HCT116 (cell line): ENCODE measurements at places on chromosomes 5 and 9.

DNA sequence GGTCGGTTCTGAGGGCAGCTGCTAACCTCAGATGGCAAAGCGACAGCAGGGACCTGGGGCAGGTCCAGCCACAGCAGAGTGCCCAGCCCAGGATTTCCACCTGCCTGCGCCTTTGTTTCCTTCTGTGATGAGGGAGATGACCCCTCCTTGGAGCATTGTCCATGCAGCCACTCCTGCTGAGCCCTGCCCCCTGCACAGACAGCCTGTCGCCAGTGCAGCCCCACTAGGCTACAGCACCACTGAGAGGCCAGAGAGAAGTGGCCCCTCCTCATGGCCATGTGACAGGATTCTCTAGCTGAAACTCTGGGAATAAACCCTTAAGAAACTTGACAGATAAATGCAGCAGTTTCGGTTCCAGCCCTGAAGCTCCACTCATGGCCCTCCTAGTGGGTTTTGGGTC is 10.5 kb upstream of the MRNIP start:
- DNase-seq, result no peak

- no peak for DNase-seq
These were observed 564.7 kb downstream of the CDH10 start for GRCh38 chr5:24080046-24080445.

DNA sequence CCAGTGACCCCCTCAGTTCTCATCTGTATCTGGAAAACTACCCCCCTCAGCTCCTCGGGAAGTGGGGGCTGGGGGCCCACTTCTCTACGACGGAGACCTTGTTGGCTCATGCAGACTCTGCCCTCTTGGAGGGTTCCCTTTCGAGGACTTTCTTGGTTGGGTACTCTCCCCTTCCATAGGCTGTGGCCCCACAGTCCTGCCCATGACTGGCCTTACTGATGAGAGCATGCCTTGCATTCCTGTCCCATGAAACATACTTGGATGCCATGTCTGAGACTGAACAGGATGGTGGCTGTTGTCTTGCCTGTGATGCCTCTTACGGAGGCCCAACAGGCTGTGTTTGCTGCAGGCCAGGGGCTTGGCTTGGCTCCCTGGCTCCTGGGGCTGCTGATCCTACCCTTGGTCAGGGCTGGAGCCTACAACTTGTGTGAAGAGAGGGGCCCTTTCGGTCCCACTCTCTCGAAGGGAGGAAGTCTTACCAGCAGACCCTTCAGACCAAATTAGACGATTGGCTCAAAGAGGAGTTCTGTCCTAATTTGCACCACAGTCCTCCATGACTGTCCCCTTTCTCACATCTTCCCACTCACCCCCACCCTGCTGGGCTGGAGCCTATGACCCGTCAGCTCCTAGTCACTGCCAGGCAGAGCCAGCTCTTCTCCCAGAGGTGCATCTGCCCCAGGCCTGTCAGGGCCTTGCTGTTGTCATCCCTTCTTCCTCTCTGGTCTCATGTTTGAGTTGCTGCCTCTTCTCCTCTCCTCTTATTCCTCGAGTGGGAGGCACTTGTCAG is 109.9 kb downstream of the CACNA1B start:
- DNase-seq, result no peak

DNA sequence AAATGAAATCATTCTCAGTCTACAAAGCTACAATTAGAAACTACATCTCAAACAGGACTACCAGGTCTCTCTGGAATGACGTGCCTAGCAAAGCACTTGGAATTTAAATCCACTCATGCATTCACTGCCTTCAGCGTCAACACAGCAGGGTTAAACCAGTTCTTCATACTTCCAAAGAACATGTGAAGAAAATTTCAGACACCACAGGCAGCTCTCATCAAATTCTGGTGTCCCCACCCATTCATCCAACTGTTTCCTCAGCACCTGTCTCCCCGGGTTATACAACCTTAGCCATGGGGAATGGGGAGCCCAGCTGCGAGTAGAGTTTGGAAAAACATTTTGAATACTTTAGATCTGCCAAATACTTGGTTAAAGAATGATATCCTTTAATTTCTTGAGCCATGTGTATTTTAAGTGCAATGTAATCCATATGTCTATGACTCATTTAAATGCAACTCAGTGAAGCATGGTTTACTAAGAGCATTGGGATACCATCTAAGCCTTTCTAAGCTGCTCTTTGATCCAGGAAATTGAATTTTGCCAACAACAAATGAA is 17.5 kb downstream of the ADAM19 start:
- DNase-seq, result no peak

DNA sequence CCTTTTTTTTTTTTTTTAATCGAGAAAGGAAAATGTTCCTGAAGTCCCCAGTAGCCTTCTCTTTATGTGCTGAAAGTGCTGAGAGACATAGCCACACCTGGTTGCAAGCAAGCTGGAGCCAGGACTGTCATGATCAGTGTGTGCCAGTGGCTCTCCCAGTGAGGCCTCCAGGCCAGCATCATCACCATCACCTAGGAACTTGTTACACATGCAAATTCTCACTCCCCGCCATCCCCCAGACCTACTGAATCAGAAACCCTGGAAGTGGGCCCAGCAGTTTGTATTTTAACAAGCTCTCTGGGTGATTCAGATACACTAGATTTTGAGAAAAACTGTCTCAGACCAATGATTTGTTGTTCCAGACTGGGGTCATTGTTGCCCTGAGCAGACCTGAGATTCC is 181.9 kb upstream of the GLRA1 start:
- DNase-seq, result no peak

DNA sequence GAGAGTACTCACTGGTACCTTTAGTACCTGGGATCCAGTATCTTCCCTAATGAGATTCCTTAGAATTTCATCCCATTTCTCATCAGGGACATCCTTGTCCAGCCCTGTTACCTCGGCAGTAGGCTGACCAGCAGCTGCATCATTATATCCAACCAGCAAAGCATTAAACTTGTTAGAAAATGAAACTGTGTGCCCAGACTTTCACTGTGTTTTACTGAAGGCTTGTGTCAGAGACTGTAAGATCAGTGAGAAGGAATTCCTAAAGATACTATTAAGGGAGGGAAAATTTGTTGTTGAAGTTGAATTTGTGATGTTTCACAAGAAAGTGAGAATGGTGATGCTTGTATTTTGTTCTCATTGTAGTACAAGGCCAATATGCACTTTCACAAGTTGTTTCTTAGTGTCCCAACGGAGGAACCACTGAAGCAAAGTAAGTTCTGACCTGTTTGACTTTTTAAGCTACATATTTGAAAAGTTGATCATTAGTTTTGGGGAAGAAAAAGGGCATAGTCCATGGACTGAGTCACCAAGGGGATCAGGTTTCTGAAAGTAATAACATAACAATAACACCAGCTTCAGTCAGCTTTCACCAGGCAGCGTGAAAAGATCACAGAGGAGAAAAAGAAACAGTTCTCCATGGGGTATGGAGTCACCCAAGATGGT is 48.8 kb downstream of the GRAMD2B start:
- no peak for DNase-seq

GRCh38 chr5:140197023-140197422 is 22.0 kb downstream of the CYSTM1 start:
- DNase-seq, result no peak

GRCh38 chr5:107396351-107396690 is 274.4 kb downstream of the EFNA5 start:
- DNase-seq, result no peak

- DNase-seq, result no peak
These were observed 280.8 kb downstream of the AOPEP start for GRCh38 chr9:95007226-95007869.

DNA sequence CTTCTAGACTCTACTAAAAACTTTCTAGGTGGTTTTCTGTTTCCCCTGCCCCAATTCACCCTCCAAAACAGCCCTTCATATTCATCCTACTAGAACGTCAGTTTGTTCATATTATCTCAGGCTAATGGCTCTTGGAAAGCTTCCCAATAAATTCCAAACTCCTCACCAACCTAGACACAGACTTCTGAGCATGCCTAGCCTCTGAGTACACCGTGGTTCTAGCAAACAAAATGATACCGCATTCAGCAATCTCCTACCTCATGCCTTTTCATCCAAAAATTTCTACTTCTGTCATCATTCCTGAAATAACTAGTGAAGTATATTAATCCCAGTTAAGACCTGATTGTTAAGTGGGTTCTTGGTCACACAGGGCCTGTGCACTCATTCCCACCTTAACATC is 46.5 kb upstream of the NR5A1 start:
- DNase-seq, result no peak
